ENCODE measurements at places on chromosomes 1 and 21.
A peak's percentile ranks its signal among the peaks of the same experiment; 100 is the strongest.

DNA sequence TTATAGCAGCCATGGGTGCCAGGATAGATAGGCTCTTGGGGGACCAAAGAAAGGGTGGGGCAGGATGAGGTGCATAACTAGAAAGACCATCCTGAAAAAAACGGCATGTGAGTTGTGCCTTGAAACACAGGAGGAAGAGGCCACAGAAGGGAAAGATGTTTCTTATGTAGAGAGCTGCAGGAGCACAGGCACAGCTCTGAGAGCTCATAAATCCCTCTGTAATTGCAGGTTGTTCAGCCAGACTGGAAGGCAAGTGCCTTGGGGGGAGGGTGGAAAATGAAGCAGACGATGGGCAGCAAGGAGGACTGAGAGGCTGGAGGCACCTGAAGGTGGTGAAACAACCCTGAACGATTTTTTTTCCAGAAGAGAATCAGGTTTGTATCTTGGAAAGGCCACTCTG is 170.7 kb downstream of the NR5A2 start:
- DNase-seq, result no peak

DNA sequence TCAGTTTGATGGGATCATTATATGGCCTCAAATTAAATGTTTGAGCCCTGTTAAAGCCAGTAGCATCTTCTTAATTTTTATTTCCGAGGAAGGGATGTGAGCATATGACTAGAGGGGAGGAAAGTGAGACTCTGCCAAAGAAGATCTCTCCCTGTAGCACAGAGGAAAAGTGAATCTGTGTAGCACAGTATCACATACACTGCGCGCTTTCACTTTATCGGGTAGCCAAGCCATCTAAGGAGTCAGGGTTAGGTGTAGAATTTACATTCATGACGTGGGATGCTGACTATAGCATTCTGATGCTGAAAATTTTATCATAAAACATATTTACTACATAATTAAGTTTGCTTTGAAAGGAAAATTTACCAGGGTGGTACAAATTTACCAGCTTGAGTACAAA is 24.0 kb downstream of the LRRC8D start:
- DNase-seq, result no peak

DNA sequence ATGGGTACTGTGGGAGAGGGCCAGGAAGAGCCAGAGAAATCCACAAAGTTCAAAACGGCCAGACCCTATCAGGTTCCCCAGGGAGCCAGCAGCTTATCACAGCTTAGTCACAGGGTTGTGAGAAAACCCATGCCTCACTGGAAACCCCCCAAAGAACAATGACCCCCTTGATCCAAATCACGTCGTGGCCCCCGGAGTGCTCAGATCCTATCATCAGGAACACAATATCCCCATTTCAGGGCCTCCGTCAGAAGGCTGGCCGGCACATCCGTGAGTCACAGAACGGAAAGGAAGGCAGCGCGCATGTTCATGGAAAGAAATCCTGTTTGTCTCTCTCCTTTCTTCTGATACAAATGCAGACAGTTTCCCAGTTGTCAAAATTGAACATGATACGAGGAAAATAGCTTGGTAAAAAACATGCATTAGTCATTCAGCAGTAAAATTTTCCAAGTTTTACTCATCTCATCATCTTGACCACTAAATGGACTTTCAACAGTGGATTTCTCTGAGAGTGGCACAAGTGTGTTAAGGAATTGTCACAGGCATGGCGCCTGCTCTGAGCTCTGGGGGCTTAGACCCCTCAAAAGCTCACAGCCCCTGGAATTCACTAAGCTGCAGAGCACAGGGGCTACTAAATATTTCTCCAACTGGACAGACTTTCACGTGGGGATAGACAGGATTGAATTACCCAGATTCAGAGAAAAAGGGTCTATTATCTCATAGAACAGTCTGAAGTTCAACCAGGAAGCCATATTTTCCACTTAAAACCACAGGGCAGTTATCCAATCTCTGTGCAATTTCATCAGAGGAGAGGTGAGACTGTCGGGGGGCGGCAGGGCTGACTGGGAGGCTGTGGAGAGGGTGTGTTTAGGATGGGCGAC is 124.8 kb downstream of the RIPK4 start:
- DNase-seq, result peak; percentile 72

DNA sequence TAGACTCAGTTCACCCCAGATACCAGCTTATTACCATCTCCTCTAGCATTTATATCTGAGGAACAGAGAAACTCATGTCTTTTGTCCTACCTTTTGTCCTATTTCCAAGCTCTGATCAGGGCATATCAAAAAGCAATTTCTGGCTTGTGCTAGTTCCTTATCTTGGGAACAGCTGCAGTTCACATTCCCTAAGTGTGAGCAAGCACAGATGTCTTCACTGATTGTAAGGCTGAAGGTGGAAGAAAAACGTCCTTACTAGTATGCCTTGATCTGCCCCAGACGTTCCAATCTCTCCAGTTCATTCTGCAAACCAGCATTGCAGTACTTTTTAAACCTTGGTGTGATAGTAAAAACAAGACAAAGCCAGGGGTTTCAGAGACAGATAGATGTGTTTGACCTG is 139.8 kb downstream of the NCAM2 start:
- DNase-seq, result no peak

- no peak for DNase-seq
These were observed 347.3 kb downstream of the DPYD start for GRCh38 chr1:97573553-97573952.

GRCh38 chr1:232005300-232005699 is 378.7 kb downstream of the DISC1 start:
- no peak for DNase-seq

DNA sequence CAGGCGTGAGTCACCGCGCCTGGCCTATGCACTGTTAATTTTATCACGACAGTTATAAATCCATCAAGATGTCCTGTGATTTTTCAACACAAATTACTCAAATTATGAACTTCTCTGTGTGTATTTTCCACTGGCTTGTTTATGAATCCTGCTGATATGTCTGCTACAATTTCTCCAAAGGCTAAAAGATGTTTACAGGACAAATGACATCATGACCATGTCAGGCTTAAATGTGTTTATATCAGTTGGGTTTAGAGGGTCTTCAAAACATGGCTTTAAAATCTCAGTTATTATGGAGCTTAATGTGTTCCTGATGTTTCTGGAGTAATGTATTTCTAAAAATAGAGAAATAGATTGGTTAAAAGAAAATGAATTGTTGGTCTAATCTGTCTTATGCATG is 44.0 kb upstream of the ERG start:
- no peak for DNase-seq

DNA sequence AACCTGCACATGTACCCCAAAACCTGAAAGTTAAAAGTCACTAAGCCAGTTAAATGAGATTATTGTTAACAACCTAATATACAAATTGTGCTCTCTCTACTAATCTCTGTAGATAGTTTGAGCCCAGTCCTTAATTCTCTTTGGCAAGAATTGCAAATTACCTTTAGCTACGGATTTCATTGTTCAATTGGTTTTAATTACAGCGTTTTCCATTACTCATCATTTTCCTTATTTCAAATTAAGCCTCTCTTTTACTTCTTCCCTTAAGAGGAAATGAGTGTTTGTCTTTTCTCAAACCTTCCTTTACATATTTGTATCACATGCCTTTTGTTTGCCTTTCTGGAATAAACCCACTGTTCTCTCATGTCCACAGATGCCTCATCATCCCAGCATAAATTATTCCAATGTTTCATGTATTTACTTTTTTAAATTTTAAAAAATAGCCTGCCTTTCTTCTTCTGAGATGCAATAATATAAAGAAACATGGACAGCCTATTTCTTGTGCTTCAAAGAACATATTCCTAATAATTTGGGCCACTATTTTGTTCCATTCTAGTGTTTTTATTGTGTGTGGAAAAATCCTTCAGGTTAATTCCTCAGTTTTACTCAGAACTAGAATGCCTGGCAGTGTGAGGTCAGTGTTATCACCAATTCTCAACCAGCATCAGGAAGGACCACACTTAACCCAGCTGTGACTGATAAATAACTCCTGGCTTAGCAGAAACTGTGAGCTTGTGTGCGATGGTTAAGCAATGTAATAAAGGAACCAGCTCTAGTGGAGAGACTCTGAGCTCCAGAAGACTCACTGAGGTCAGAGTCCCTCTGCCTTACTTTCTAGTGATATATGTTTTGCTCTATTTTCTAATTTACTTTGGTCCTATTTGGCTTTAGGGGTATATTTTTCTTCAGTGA is 600.5 kb downstream of the LTN1 start:
- no peak for DNase-seq

- no peak for DNase-seq
These were observed 115.4 kb downstream of the DMRTB1 start for GRCh38 chr1:53574621-53575020.

GRCh38 chr1:180765151-180765550 is 133.3 kb downstream of the XPR1 start:
- no peak for DNase-seq

DNA sequence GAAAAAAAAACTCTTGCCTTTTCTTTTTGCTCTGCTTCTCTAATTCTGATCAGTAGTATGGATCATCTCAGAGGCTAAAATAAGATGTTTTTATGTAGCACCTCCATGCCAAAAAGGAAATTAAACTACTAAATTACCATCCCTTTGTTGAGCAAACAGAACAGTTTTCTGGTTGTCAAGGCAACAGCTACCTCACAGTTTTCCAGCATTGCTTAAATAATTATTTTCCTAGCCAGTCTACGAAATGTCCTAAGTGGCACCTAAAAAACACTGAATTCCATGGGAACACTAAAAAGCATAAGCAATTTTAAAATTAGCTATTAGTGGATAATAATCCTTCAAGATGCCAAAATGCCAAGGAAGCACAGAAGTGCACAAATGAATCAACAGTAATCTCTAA is 61.7 kb downstream of the ARID4B start:
- DNase-seq, result no peak

DNA sequence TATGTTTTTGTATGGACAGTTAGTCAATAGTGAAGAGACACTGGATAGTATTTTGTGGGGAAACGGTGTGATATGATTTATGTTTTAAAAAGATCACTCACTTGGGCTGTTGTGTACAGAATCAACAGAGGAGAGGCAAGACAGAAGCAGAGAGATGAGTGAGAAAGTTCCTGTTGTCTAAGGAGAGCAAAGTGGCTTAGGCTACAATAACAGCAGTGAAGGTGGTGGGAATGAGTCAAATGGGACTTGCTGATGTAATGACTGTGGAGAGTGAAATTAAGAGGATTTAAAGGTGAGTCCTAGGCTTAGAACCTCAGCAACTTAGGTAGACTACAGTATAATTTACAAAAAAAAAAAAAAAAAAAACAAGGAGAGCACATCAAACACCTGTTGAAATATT is 169.2 kb upstream of the HP1BP3 start:
- no peak for DNase-seq

- peak; percentile 44 for DNase-seq
These were observed 101.5 kb upstream of the ADGRL2 start for GRCh38 chr1:81699234-81699633.

DNA sequence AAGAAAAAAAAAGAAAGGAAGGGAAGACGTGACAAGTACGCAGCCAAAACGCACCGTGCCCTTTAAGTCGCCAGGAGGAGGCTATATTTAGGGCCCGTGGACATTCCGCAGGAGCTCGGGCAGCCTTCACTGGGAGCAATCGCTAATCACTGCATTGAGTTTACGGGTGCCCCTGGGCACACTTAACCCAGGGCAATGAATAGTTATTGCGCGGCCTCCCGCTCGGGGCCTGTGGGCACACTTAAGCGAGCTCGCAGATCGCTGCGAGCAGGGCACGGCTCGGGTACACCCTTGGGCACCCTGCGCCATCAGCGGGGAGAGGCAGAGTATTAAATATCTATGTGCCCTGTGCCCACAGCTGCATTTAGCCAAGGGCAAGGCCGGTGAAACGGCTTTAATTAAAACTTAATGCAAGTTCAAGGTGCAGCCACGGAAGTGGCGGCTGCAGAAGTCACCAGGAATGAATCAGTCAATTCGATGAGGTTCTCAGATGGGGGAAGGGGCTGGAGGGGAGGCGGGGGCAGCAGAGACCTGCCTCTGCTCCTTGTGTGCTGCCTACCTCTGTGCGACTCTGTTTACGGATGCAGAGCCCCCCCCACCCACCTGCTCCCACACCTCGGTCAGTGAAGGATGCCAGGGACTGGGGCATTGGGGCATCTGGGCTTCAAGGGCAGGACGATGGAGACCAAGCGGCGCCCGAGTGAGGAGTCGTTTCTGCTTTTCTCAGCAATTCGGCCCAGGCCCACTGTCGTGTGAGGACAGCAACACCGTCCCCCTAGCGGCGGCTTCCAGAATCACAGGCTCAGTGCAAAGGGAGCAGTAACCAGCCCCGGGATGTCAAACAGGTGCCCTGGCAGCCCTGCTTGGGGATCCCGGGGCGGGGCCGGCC is 51.8 kb upstream of the TARDBP start:
- DNase-seq, result peak; percentile 70

DNA sequence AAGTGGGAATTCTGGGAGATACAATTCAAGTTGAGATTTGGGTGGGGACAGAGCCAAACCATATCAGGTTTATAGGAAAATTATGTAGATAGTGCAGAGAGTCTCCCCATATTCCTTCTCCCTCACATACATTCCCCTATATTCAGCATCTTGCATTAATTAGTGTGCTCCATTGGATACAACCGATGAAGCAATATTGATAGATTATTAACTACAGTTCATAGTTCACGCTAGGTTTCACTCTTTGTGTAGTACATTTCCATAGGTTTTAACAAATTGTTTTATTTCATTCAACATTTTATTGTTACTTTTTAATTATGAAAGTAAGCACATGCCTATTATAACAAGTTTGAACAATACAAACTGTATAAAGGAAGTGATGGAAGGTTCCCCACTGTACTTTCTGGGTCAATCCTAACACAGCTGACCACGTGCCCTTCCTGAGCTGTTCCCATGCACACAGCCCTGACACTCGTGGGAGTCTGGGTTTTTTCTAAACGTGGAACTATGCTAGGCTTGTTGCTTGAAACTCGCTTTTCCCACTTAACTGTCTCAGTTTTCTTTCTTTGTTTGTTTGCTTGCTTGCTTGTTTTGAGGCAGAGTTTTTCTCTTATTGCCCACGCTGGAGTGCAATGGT is 116.8 kb upstream of the TMPRSS2 start:
- DNase-seq, result no peak

DNA sequence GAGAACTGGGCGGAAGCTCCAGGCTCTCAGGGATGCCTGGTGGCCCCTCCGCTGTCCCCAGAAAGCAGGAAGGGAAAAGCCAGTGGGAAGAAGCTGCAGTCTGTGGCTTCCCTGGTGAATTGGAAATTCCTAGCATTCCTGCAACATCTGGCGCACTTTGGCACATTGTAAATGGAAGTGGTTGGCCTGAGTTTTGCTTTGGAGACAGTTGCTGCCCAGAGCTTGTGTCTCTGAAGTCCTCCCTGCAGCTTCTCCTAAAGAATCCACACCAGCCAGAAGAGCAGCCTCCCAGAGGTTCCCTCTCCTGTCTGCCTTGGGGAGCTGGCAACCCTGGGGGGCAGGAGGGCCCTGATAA is 48.2 kb downstream of the ARHGEF10L start:
- DNase-seq, result peak; percentile 16

GRCh38 chr1:179058487-179059483 is 23.1 kb upstream of the TOR3A start:
- DNase-seq, result no peak

- no peak for DNase-seq
These were observed 175.0 kb upstream of the TNR start for GRCh38 chr1:175918364-175918801.

DNA sequence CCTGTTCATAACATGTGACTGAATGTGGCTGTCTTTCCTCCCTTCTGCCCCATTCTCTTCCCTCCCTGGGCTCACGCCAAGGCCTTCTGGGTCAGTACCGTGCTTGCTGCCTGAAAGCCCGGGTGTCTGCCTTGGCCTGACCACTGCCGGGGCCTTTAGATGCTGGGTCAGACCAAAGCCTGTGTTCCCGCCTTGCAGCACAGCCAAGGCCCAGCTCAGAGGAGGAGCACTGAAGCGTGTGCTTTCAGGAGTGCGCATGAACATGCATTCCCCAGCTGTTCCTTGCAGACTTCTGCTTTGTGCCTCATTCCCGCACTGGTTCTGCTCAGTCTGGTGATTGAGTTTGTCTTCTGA is 27.0 kb upstream of the SARS1 start:
- no peak for DNase-seq
